ENCODE measurements at places on chromosomes 11 and 22.

- DNase-seq, result no peak
Observed at GRCh38 chr11:1884303-1884700, 7.4 kb downstream of the PRR33 start.

GRCh38 chr22:36417281-36417686, 29.5 kb upstream of the MYH9 start:
- DNase-seq, result no peak

GRCh38 chr11:82024760-82025159, 708.9 kb downstream of the FAM181B start:
- no peak for DNase-seq

DNA sequence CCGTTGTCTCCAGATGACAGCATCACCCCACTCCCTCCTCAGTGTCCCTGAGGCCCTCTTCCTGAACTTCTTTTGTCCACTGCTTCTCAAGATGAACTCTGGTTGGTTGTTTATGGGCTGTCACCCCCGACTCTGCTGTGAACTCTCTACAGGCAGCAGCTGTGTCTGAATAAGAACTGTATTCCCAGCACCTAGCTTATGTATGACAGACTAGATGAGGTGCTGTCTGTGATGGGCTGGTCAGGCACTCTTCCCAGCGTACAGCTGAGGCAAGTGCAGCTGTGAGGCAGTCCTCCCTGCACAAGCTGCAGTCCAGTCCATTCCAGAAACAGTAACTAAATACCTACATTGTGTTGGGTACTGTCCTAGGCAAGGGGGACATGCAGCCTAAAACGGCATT, 111.4 kb upstream of the PITPNB start:
- DNase-seq, result no peak

- DNase-seq, result no peak
Observed at GRCh38 chr11:103050351-103050750, 41.6 kb downstream of the DCUN1D5 start.

DNA sequence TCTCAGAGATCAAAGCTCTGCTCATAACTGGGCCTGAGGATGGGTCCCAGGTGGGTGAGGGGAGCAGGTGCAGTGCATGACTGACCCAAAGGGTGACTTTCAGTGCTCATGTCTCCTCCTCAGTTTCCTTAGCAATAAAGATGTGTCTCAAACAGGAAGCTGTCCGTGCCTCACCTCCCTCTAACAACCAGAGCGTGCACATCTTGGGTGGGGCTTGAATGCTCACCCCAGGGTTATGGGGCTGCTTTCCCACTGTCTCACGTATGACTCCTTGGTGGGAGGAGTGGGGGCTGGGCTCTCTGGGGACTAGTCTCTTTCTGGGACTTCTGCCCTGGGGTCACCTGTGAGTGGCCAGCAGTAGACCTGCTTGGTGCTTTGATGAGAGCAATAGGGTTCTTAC, 53.9 kb upstream of the PHOX2A start:
- DNase-seq, result no peak

DNA sequence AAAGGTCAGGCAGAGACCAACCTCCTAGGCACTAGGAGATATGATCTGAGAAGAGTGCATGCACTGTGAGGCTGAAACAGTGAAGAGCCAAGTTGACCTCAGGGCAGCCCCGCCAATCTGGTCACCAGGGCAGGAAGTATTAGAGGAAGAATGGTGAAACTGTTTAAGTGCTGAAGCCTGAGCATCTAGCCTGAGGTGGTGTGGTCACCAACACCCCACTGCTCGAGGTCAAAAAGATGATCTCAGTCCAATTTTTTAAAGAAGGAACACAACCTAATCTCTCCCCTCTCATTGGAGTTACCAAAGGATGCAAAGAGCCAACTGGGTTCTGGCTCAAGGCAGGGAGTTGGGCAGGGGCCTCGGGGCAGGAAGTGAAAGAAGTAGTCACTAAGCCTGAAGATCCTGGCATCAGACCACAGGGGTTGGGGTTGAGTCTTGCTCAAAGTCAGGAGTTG, 4.0 kb downstream of the APBB1 start:
- DNase-seq, result no peak

GRCh38 chr11:279040-279965, 1.1 kb downstream of the NLRP6 start:
- DNase-seq, result peak; percentile 15

DNA sequence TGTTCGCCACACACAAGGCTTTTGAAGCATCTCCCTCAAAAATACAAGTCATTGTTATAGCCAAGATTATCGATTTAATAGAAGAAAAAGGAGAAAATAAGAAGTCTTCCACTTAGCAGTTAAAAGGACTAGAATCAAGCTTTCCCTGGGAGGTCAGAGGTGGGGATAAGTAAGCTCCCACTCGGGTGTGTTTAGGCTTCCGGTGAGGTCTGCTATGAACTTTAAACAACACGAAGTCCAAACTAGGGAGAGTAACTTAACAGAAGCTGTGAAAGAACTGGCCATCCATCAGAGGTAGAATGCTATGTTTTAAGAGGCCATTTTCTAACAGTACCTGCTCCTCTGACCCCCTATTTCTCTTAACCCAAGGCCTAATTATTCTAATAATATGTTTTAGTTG, 91.4 kb upstream of the APOA1 start:
- no peak for DNase-seq

All from activated CD4-positive, alpha-beta T cell treated with anti-CD3 and anti-CD28 coated beads for 1 hour (primary cell).